ENCODE measurements at places on chromosomes 5 and 9.

GRCh38 chr5:84688566-84688965, 303.9 kb upstream of the EDIL3 start:
- DNase-seq: no peak

GRCh38 chr5:93721071-93721470, 20.3 kb downstream of the POU5F2 start:
- no peak for DNase-seq

- no peak for DNase-seq
These were observed 754.4 kb downstream of the CDH18 start for GRCh38 chr5:19233573-19233972.

DNA sequence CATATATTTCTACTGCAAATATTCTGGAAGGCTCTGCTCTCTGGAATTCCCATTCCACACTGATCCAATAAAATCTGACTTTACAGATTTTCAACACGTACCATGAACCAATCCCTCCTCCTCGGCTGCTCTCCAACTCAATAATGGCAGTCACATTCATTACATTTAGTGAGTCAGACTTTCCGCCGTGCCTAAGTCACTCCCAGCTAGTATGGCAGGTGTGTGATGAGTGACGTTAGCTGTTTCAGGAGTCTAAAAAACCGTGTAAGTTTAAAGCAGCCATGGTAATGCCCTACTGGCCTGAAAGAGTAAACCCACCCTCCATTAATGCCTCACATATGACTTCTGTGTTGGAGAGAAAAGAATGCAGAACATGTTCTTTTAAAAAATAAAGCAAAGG, 3.3 kb downstream of the FBN2 start:
- DNase-seq: no peak

DNA sequence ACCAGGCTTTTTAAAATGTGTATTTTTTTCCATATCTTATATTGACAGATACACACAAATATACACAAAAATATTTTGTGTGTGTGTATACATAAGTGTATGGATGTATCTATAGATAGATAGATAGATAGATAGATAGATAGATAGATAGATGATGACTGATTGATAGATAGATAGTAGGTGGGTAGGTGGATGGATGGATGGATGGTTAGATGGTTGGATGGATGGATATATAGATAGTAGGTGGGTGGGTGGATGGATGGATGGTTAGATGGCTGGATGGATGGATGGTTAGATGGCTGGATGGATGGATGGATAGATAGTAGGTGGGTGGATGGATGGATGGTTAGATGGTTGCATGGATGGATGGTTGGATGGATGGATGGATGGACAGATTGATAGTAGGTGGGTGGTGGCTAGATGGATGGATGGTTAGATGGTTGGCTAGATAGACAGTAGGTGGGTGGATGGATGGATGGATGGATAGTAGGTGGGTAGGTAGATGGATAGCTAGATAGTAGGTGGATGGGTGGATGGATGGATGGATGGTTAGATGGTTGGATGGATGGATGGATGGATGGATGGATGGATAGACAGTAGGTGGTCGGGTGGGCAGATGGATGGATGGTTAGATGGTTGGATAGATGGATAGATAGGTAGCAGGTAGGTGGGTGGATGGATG, 156.2 kb downstream of the NR3C1 start:
- no peak for DNase-seq

Data from endodermal cell (in vitro differentiated cells).